ENCODE measurements at places on chromosomes 12 and 14. TPM values are rescaled to one million over a fixed set of nuclear protein-coding genes. Genes with fewer than 3 reads are reported as not detected.

- no peak overlapping the region for H3K27ac ChIP-seq
- no peak overlapping the region for H3K4me3 ChIP-seq
- no peak for DNase-seq
- H3K27me3 ChIP-seq = no peaks in the 10 kb centered on the region
- H3K4me1 ChIP-seq = no peaks in the 10 kb centered on the region
Observed at GRCh38 chr14:79570648-79571047, 640.7 kb downstream of the DIO2 start.

GRCh38 chr14:43399289-43399688 is 1107.8 kb downstream of the FSCB start:
- H3K27ac ChIP-seq = no peak overlapping the region
- no peaks in the 10 kb centered on the region for H3K4me1 ChIP-seq
- H3K36me3 ChIP-seq = no peaks in the 10 kb centered on the region
- DNase-seq = no peak
- H3K4me3 ChIP-seq = no peak overlapping the region

DNA sequence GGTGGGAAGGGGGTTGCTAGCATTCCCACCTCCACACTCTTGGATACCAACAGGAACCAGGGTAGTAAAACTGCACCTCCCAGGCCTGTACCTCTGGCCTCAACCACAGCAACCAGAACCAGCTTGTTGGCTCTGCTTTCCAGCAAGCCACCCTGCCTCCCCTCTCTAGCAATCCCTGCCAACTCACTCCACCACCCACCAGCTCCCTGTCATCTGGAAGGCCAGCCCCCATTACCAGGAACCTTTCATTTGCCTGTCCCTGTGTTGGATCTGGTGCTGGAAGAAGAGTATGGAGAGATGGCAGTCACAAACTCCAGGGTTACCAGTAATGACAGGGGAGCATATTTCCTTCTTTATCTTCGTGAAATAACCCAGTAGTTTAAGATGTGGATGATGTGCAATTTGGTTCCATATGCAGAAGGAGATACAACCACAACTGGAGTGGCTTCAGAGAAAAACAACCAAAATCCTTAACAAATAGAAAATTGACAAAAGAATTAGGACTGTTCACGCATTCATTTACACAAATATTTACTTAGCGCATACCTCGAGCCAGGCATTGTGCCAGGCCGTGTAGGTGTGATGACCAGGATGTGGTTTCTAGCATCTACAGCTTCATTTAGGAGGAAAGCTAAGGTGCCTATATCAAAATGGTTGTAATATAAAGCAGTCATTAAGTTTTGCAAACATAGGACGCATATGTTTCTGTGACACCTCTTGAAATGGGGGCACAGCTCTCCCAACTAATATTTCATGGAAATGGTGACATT is 3.4 kb downstream of the B4GALNT3 start:
- H3K27ac ChIP-seq = no peak overlapping the region
- H3K27me3 ChIP-seq = no peaks in the 10 kb centered on the region
- H3K36me3 ChIP-seq = no peaks in the 10 kb centered on the region

The DHH gene
- total RNA-seq = 1.0 TPM

GRCh38 chr12:93583627-93584392 is 11.3 kb downstream of the SOCS2 start:
- no peak overlapping the region for H3K4me3 ChIP-seq
- H3K27ac ChIP-seq = no peak overlapping the region
- peaks cover 11% of the 10 kb centered on the region for H3K4me1 ChIP-seq

- H3K27me3 ChIP-seq = no peaks in the 10 kb centered on the region
- H3K36me3 ChIP-seq = no peaks in the 10 kb centered on the region
- H3K4me3 ChIP-seq = no peak overlapping the region
- H3K27ac ChIP-seq = no peak overlapping the region
- peaks cover 11% of the 10 kb centered on the region for H3K4me1 ChIP-seq
Observed at GRCh38 chr12:28186500-28186899, 3.8 kb upstream of the CCDC91 start.

DNA sequence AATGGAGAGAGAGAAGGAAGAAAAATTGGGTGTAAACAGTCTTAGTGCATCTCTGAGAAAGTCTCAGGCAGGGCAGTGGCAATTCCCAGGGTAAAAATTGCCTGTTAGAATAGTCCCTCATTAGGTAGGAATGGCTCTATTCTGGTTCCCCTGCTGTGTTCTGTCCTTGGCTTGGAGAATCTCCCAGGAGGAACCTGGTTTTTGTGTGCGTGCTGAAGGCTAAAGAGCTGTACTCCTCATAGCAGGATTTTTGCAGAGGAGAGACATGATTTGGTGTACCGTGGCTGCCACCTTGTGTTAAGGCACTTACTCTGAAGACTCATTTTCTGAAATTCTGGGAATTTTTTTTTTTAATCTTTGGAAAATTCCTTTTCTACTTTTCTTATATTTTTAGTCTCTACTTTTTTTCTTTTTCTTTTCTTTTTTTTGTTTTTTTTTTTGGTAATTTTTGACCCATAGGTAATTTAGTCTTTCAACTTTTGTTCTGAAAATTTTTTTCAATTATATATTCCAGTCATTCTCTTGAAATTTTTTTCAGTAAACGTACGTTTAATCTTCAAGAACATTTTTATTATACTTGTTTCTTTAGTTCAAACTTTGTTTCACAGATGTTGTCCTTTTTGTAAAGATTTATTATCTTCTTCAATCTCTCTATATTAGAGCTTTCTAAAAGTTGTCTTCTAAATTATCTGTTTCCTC is 63.8 kb downstream of the FBXO33 start:
- peaks cover 18% of the 10 kb centered on the region for H3K4me1 ChIP-seq
- H3K36me3 ChIP-seq = no peaks in the 10 kb centered on the region
- DNase-seq = peak; percentile 86
- no peak overlapping the region for H3K4me3 ChIP-seq

The TM7SF3 gene
- total RNA-seq = 93.8 TPM

The TMEM233 gene
- not detected for total RNA-seq

The L3HYPDH gene
- 15.3 TPM for total RNA-seq

The TESPA1 gene
- total RNA-seq = not detected

- no peak overlapping the region for H3K4me3 ChIP-seq
- no peaks in the 10 kb centered on the region for H3K36me3 ChIP-seq
- DNase-seq = no peak
- no peaks in the 10 kb centered on the region for H3K27me3 ChIP-seq
Observed at GRCh38 chr12:50390316-50390741, 6.1 kb downstream of the FAM186A start.

GRCh38 chr14:51535443-51536044 is 116.2 kb upstream of the FRMD6 start:
- no peaks in the 10 kb centered on the region for H3K36me3 ChIP-seq
- H3K27ac ChIP-seq = no peak overlapping the region
- no peak for DNase-seq
- peaks cover 9% of the 10 kb centered on the region for H3K4me1 ChIP-seq
- no peak overlapping the region for H3K4me3 ChIP-seq
- no peaks in the 10 kb centered on the region for H3K27me3 ChIP-seq

DNA sequence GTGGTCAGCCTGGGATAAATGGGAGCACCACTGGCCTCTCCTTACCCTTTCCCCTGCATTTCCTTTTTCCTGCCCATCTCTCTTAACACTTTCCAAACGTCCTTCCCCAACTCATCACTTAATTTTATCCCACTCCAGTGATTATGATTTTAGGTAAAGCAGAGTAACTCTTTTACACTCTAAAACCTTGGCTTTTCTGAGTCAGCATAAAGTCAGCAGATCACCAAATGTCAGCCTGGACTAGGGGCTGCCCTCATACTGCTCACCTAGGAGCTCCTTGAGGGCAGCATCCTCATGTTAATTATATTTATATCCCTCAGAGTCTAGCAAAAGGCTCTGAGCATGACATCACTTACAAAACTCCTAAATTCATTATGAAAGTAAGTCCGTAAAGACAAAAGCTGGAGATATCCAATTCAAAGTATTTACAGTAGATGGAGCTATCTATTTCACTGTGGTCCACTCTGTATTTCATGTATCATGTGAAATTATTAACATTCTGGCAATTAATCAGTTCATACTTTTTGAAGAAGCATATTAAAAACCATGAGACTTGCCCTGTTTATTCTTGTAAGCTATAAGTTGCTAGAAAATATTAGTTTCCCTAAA is 17.0 kb upstream of the DICER1 start:
- H3K27me3 ChIP-seq = no peaks in the 10 kb centered on the region
- H3K27ac ChIP-seq = no peak overlapping the region
- no peaks in the 10 kb centered on the region for H3K36me3 ChIP-seq
- DNase-seq = no peak
- no peaks in the 10 kb centered on the region for H3K4me1 ChIP-seq

GRCh38 chr12:25768151-25768550 is 190.3 kb upstream of the RASSF8 start:
- DNase-seq = no peak
- no peaks in the 10 kb centered on the region for H3K36me3 ChIP-seq
- no peak overlapping the region for H3K27ac ChIP-seq
- peaks cover 4% of the 10 kb centered on the region for H3K4me1 ChIP-seq
- H3K27me3 ChIP-seq = no peaks in the 10 kb centered on the region
- no peak overlapping the region for H3K4me3 ChIP-seq

DNA sequence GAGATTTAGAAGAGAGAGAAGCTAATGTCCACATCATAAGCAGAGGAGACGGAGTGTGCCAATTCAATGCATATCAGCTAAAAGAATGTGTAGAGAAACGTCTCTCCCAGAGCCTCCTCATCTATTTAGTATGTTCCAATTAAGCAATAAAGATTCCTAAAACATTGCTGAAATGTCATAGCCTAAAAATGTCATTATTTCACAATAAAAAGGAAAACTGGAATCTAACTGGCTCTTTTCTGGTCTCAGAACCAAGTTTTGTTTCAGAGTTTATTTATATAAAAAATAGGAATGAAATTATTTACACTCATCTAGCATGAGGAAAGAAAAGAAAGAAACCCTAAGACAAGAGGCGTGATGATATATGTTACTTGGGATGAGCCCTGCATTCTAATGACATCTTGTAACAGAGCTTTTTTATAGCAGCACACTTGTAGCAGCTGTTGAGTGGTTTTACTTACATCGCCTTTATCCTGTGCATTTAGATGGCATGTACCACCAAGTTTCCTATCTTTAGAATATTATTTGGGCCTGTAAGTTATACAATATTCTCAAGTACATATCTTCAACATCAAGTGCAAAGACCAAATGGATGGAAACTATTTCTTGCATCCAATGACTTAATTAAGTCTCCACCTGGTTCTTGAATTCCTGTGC is 266.3 kb upstream of the PRKD1 start:
- no peak overlapping the region for H3K27ac ChIP-seq
- H3K4me1 ChIP-seq = peaks cover 5% of the 10 kb centered on the region
- H3K4me3 ChIP-seq = no peak overlapping the region
- DNase-seq = no peak

The ZDHHC22 gene
- not detected for total RNA-seq

DNA sequence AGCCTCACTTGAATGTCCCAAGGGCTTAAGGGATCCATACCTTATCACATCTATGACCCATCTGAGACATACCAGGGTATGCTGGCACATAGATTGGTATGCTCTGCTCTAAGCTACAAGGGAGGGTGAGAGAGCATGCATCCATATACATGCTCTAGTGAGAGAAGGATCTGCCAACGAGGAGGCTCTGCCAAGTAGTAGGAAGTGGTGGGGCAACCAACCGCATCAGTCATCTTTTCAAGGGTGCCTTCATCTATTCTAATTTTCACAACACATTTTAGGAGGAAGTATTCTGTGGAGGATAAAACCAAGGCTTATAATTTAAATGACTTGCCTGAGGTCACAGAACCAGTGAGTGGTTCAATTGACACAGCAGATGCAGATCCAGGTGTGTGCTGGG is 6.6 kb upstream of the PPM1A start:
- no peak for DNase-seq
- no peak overlapping the region for H3K4me3 ChIP-seq
- H3K27me3 ChIP-seq = no peaks in the 10 kb centered on the region
- H3K4me1 ChIP-seq = no peaks in the 10 kb centered on the region

GRCh38 chr12:12723681-12724420 is 6.7 kb downstream of the CDKN1B start:
- peaks cover 55% of the 10 kb centered on the region for H3K4me1 ChIP-seq
- H3K27me3 ChIP-seq = no peaks in the 10 kb centered on the region
- peak overlapping the region; percentile 97 for H3K27ac ChIP-seq
- H3K4me3 ChIP-seq = peak overlapping the region; percentile 61
- peak; percentile 62 for DNase-seq
- H3K36me3 ChIP-seq = no peaks in the 10 kb centered on the region

- H3K27me3 ChIP-seq = no peaks in the 10 kb centered on the region
- H3K4me3 ChIP-seq = no peak overlapping the region
- H3K4me1 ChIP-seq = no peaks in the 10 kb centered on the region
- no peaks in the 10 kb centered on the region for H3K36me3 ChIP-seq
Observed at GRCh38 chr12:108744021-108744897, 12.9 kb upstream of the CORO1C start.

The MAP1LC3B2 gene
- 2.6 TPM for total RNA-seq

DNA sequence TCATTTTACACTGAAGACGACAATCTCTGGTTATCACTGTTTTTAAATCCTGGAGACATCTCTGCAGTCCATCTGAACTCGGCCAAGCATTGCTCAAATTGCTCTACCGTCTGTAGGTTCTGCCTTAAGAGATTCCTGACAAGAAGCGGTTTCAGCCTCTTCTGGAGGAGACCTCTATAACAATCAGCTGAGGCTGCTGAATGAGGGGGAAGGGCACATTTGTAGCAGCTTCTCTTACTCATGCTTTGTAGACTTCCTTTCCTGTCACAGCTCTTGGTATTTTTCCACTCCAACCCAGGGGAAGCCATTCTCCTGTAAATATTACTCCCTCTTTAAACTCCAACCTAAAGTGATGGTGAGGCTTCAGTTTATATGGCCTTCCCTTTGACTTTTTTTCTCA is 3.0 kb downstream of the ARG2 start:
- no peaks in the 10 kb centered on the region for H3K27me3 ChIP-seq
- H3K27ac ChIP-seq = peak overlapping the region; percentile 64
- no peaks in the 10 kb centered on the region for H3K36me3 ChIP-seq
- peak; percentile 51 for DNase-seq
- H3K4me1 ChIP-seq = peaks cover 23% of the 10 kb centered on the region

GRCh38 chr12:49680075-49680474 is 27.1 kb downstream of the FMNL3 start:
- H3K4me1 ChIP-seq = no peaks in the 10 kb centered on the region
- no peak overlapping the region for H3K27ac ChIP-seq
- DNase-seq = no peak
- no peaks in the 10 kb centered on the region for H3K27me3 ChIP-seq

GRCh38 chr12:88844426-88844825 is 264.2 kb upstream of the KITLG start:
- no peaks in the 10 kb centered on the region for H3K36me3 ChIP-seq
- H3K27me3 ChIP-seq = no peaks in the 10 kb centered on the region
- no peak overlapping the region for H3K27ac ChIP-seq

- no peak overlapping the region for H3K27ac ChIP-seq
- DNase-seq = no peak
Observed at GRCh38 chr12:106957583-106957982, 1.9 kb downstream of the TMEM263 start.

GRCh38 chr14:49049711-49050110 is 536.5 kb downstream of the RPS29 start:
- no peak for DNase-seq
- H3K4me1 ChIP-seq = no peaks in the 10 kb centered on the region

- H3K27ac ChIP-seq = no peak overlapping the region
- no peak overlapping the region for H3K4me3 ChIP-seq
- DNase-seq = no peak
- H3K27me3 ChIP-seq = no peaks in the 10 kb centered on the region
Observed at GRCh38 chr14:101289230-101289690, 272.0 kb upstream of the DIO3 start.

The OR4K2 gene
- not detected for total RNA-seq

GRCh38 chr14:103136388-103137271 is 13.4 kb downstream of the TNFAIP2 start:
- H3K4me3 ChIP-seq = no peak overlapping the region
- H3K4me1 ChIP-seq = peaks cover 17% of the 10 kb centered on the region
- H3K27ac ChIP-seq = peak overlapping the region; percentile 74

GRCh38 chr14:96816281-96816680 is 19.1 kb downstream of the VRK1 start:
- H3K4me1 ChIP-seq = no peaks in the 10 kb centered on the region
- no peaks in the 10 kb centered on the region for H3K27me3 ChIP-seq
- no peak overlapping the region for H3K27ac ChIP-seq
- H3K4me3 ChIP-seq = no peak overlapping the region
- DNase-seq = no peak
